Forelimb muscle (tissue), 1 donor: ENCODE measurements at places on chromosomes 2 and 18.

DNA sequence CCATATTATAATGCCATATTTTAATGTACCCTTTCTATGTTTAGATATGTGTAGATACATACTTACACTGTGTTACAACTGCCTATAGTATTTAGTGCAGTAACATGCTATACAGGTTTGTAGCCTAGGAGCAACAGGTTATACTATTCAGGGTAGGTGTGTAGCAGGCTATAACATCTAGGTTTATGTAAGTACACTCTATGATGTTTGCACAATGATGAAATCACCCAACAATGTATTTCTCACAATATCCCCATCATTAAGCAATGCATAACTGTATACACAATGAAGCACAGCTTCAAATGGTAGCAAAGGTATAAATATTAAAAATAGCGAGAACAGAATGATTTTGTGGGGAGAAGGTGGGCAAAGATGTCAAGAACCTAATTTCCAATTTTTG lies 117.8 kb downstream of the DYM start:
- no peak for DNase-seq

DNA sequence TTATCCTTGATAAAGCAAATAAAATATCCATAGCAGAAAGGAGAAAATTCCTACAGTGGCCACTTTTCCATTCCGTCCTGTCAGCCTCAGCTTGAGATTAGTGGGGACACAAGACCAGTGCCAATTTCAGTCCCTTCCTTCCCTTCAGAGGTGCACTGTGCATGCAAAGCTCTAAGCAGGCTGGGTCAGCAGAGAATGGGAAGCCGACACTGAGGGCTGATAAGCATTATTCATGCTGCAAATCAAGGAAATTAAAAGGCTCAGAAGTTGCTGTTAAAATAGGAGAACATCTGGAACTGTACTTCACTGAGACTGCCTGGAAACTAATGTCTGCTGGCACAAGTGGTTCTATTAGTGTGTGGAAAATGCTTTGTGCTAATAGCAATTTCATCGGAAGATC lies 534.3 kb downstream of the ADCYAP1 start:
- peak; percentile 14 for DNase-seq

DNA sequence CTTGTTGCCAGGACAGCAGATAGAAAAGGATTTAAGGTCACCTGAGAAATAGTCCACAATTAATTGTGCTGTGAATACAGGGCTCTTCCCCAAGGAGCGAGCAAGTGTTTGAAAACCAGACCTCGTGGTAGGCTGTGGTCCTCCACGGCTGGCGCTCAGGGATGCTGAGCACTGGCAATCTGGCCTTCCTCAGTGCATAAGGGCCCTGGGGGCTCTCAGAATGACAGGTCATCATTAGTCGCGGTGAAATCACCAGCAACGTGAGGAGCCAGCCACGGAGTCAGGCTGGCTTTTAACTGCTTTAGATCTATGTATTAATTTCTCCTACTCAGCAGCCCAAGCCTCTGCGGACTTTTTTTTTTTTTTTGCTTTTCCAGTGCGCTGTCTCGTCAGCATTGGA lies 148.5 kb downstream of the FHOD3 start:
- DNase-seq, result no peak

GRCh38 chr2:227464851-227465250 lies 7.1 kb upstream of the AGFG1 start:
- no peak for DNase-seq

- no peak for DNase-seq
Measured at GRCh38 chr18:79816092-79816491, 18.4 kb downstream of the KCNG2 start.

DNA sequence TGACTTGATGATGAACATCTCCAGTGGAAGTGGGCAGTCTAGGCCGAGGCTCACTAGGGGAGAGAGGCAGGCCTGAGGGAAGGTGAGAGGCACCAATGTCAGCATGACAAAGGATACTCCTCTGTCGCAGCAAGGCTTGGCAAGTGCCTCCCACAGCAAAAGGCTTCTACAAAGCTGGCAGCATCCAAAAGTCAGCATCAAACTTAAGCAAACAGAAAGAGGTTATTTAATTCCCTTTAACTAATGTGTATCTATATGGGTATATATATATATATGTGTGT lies 41.6 kb downstream of the NIFK start:
- DNase-seq, result no peak

DNA sequence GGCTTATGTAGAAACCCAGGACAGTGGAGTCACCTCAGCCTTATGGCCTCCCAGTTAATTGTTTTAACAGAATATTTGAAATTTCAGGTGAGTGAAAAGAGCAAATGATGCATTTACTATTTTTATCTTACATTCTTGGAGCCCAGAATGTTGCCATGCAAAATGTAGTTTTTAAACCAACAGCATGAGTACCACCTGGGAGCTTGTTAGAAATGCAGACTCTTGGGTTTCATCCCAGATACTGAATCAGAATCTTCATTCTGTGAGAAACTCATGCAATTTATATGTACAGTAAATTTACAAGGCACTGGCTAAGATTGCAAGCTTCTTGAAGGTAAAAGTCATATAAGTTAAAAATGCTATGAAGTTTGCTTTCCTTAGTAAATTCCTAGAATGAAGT lies 654.5 kb upstream of the CDH2 start:
- DNase-seq, result no peak

DNA sequence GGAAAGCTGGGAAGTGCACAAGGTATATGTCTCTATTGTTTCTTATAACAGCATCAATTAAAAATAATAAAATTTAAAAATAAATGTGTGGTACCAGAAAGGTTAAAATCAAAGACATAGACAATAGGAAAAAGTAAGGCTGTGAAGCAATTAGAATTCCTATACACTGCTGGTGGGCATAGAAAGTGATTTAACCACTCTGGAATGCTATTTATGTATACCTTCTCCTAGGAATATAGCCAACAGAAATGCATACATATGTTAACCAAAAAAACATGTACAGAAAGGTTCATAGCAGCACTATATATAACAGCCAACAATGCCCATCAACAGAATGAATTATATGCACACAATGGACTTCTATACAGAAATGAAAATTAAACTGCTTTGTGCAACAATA lies 43.0 kb downstream of the WDSUB1 start:
- DNase-seq, result no peak

- DNase-seq, result no peak
Measured at GRCh38 chr18:13374468-13375301, 156.1 kb downstream of the LDLRAD4 start.

- no peak for DNase-seq
Measured at GRCh38 chr18:79586436-79587225, 93.0 kb upstream of the CTDP1 start.

DNA sequence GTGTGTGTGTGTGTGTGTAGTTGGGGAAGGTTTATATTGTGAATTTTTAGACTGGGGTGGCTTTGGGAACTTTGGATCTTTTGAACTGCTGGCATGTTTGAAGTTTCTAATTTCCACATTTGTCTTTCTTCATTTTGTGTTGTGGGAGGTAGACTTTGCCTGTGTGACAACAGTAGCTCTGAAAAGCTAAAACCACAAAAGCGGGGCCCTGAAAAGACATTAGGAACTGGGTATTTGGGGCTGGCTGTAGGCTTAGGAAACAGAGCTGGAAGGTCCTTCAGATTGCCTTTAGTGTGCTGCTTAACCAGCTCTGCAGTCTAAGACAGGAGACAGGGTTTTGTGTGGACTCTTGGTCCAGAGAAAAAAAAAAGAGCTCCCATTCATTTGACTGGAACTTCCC lies 27.2 kb upstream of the DOCK10 start:
- no peak for DNase-seq

- DNase-seq, result no peak
Measured at GRCh38 chr2:173740639-173741038, 224.5 kb downstream of the SP3 start.

- no peak for DNase-seq
Measured at GRCh38 chr2:124186801-124187200, 161.7 kb downstream of the CNTNAP5 start.

DNA sequence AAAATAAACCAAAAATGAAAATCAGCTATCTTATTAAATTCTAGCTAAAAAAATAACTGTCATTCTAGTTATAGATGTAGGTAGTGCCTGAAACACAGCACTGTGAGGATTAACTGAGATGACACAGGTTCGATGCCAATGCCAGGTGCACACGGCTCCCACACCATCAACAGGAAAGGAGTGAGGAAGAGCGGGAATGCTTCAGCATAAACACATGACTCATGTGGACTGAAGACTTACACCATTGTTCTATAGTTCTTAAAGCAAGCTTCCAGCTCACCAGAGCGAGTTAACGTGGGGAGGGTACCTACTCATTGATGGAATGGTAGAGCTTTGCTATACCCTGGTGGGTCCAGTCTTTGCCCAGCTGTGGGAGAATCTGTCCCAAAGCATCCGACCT lies 76.7 kb downstream of the EMILIN2 start:
- no peak for DNase-seq

DNA sequence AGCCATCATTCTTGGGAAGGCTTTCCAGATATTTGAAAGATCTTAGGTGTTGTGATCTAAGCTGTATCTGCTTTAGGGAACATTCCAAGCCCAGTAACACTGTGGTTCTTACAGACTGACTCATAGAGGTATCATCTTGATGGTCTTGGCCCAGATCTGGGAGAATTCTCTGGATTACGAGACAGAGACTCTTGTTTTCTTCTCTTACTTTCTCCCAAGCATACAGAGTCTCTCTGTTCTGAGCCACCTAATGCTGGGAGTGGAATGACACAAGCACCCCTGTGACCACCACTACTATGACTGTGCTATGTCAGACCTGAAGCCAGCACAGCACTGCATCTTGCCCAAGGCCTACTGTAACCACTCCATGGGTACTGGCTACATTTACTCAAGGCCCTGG lies 81.0 kb upstream of the EPAS1 start:
- no peak for DNase-seq

DNA sequence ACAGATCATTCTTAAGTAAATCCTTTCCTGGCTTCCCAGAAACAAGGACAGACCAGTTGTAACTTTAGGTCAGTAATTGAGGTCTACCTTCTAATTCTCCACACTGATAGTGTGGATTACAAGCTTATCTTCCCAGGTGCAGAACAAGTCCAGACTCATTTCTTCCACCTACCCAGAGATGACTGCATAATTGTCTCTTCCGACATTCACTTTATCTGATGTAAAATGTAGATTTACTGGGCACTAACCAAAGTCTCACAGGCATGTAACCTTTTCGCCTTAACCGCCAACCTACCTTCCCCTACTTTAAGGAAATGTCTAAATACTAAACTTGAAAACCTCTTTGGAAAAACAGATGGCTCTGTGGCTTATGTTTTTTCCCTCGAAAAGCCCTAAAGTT lies 96.2 kb downstream of the NCK2 start:
- DNase-seq, result no peak

DNA sequence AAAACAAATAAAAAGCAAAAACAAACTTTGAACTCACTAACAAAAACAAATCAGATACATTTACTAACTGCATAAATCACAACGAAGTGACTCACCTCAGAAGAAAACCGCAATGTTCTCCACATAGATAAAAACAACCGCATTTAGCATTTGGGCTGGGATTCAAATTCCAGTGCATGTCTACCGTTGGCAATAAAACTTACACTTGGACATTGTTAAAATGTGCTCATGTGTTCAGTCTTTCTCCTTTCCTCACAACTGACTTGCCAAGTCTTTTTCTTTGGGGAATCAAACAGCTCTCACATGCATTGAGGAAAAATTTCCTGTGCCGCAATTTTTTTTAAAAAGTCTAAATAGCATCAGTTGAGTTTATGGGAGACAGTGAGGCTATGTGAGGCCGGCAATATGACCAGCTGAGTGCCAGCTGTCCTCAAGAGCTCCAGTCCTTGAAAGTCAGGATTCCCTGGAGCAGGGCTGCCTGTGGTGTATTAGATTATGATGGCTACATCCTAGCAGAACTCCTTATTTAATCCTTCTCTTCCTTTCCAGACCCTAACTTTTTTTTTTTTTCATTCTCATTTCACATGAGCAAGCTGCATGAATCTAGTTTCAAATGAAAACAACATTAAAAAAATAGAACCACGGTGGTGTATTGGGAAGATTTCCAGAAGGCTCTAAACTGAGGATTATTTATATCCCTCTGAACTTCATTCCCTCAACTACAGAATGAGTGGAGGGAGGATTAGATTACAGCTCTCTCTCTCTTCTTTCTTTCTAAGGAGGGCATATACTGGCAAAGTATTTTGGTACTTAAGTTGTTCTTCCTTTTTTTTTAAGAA lies 70.2 kb upstream of the MEIS1 start:
- DNase-seq, result no peak

DNA sequence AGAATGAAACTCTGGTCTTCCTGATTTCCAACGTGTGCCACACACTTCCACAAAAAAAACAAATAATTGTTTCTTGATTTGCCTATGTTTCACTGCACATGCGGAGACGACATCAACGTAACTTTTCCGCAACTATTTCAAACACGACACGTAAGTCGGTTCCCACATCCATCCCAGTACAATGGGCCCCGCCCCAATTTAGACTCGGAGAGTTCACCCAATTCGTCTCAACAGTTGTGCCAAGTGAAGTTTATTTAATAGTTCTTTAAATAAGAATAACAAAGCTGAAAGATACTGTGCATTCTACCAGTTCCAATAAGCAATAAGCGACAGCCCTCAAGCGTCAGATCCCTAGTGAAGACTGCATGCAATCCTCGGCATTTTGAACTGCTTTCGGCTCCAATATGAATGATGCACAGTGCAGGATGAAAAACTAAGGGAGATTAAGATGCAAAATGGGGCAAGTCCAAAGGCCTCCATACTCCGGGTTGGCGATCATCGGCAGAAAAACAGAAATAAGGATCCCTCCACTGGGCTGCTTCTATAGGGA lies 664 bp downstream of the CCT4 start:
- no peak for DNase-seq

GRCh38 chr2:199457147-199458008 lies at the start of gene SATB2:
Gene SATB2 (minus strand): TSS chr2:199457939. CDS start chr2:199456037, 1,902 bp downstream.
- DNase-seq, result no peak

DNA sequence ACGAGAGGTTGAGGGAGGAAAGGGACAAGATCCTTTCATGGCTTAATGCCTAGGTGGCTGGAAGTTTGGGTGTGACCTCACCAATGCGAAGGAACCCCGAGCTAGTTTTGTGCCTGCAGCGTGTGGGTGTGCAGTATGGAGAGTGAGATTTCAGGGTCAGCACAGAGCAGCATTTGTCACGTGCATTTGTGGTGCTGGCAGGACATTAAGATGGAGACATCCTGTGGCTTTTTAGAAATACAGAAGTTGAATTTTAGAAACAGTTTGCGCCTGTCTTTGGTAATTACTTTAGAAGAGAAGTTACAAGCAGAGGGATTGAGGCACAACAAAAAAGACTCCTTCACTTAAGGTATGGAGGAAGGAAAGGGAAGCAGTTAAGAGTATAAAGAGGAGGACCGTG lies 258.2 kb upstream of the THUMPD2 start:
- no peak for DNase-seq

GRCh38 chr2:102520801-102521200 lies 47.8 kb downstream of the SLC9A4 start:
- no peak for DNase-seq

DNA sequence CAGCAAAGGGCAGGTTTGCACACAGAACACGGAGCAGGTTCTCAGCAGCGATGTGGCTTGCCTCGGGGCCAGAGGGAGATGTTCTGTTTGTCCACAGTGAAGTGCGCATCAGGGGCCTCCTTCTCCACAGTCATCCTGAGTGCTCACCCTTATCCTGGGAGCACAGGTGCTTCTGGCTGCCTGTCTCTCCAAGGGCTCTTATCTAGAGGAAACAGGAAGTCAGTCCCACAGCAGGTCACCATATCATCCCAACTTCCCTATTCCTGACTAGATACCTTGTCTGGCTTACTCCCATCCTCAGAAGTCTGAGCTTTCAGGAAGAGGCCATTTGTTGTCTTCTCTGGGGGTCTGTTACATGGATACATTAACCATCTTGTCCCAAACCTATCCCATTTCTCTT lies at the start of gene CD207:
Gene CD207 (minus strand): TSS at position 174 of the 400 bp plus-strand sequence. CDS start 40 bp downstream, at position 134.
- no peak for DNase-seq

GRCh38 chr2:54652540-54652939 lies 70.9 kb upstream of the EML6 start:
- DNase-seq, result no peak
